Transverse colon (tissue), 4 donors: ENCODE measurements at places on chromosomes 3 and 15. TPM values are rescaled to one million over a fixed set of nuclear protein-coding genes. Genes with fewer than 3 reads are reported as not detected.

GRCh38 chr15:98758224-98758623 is 109.9 kb downstream of the IGF1R start:
- no peak for DNase-seq

Gene CHRD
- 2.7 TPM for total RNA-seq

GRCh38 chr3:13193320-13194284 is 120.4 kb upstream of the IQSEC1 start:
- DNase-seq: no peak

DNA sequence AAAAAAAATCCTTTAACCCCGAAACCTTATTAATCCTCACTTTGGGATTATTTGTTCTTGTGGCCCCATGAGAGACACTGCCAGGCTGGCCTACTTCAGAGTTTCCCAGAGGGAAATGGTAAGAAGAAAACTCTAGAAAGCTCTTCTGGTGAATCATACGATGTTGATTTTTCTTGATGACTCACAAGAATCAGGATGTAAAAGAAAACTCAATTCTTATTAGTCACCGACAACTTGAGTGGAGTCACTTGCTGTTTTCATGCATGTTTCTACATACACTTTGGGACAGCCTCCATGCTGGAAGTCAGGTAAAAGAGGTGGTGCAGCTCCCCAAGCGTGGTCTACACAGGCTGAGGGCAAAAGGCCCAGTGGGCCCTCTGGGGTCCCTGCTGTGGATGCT is 42.8 kb downstream of the MYO5C start:
- DNase-seq: no peak

GRCh38 chr3:113620091-113620490 is 76.4 kb downstream of the USF3 start:
- DNase-seq: no peak

GRCh38 chr15:31333820-31334219 is 7.2 kb downstream of the KLF13 start:
- no peak for DNase-seq

DNA sequence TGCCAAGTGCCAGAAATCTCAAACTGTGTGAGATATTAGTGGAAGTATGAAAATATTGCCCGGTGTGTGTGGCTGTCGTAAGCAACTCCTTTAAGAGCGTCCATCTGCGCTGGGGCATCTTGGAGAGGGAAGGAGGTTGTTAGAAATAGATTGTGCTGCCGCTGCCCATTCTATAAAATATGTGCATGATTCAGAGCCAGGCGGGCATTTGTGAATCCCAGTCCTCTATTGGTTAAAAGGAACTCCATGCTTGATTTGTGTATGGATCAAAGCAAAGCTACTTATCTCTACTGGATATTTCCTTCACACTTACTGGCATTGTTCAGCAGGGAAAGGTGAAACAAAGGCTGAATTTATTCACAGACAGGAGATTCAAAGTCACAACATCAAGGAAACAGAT is 89.6 kb upstream of the SNRK start:
- no peak for DNase-seq

DNA sequence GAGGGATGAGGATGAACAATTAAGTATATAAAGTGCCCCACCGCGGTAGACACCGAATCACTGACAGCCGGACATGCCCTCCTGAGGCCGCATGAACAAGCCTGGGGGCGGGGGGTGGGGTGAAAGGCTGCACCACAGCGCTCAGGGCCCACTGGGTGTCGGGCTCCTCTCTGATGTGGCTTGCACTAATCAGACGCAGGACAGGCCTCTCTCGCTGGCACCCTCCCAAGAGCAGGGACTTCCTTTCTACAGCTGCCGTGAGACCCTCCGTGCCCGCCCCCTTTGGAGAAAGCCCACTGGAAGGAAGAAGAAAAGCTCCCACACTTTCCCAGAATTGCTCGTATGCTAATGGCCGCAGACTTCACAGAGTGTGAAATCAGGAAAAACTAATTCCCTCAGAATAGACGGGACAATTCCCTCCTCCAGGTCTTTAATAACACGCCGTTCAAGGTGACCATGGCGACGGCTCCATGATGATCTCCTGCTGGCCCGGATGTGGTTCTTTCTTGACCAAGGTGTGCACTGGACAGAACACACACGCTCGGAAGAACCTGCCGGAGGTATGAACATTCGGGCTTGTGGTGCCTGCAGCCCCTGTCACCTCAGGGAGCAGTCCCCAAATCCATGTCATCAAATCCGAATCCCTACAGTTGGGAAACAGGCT is 32.0 kb downstream of the IQSEC1 start:
- DNase-seq: no peak

GRCh38 chr3:134877788-134878187 is 82.7 kb downstream of the EPHB1 start:
- no peak for DNase-seq

DNA sequence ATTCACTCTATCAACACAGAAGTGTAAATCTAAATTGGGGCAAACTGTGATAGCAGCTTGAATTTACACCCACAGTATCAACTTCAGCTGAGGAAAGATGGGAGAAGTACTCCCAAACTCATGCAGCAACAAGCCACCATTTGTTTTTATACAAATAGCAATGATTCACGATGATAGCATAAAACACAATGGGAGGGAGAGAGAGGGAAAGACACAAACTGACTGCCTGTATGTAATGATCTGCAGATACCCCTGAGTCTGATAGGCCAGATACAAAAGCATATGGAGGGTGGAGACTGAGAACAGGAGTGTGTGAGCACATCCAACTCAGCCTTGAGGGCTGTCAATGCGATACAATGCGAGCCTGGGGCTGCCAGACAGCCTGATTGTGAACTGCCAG is 79.2 kb downstream of the CNTN3 start:
- DNase-seq: no peak

DNA sequence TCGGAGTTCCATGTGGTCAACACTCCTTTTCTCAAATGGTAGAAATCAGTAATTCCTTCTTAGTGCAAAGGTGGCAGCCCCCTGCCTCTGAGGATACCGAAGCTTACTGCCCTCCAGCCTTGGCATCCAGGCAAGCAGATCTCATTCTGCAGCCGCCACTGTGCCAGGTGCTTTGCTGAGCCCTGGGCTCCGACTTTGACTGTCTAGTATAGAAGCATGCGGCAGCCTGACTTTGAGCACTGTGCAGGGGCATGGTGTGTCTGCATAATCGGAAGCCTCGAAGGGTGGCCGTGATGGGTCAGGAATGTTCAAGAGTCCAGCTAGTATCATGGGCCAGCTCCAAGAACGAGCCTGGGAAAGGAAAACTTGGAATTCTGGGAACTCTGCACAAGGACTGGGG is 39.7 kb downstream of the ABTB1 start:
- no peak for DNase-seq

- no peak for DNase-seq
These were observed 89.7 kb downstream of the SSR3 start for GRCh38 chr3:156465194-156465593.

DNA sequence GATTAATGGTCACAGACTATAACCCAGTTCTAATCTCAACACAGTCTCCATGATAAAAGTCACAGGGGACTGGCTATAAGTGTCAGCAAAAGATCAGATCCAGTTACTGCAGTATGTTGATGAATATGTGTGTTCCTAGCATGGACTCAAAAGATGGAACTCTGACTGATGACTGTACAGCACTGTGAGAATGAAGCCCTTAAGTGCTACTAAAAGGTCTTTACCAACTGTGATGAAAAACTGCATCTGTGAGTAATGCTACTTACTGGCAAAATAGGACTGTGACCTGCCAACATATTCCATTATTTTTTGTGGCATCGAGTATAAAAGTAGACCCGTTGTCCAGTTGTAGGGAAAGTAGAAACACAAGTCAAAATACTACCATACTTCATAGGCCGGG is 284.2 kb downstream of the ROBO2 start:
- no peak for DNase-seq

DNA sequence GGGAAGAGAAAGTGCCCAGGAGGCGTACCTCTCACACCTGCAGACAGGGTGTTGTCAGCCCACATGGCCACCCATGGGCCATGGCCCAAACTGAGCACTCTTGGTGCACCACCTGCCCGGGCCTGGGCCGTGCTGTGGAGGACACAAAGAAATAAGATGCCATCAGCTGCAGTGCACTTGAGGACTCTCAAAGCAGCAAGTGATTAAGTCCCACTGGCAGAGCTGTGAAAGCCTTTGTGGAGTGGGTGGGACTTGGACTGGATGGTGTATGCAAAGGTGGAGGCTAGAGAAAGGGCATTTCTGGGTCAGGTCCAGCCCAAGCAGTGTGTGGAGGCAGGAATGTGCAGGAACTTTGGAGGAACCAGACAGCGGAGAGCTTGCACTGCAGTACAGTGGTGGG is 122.3 kb downstream of the MEGF11 start:
- DNase-seq: no peak

Gene ROPN1
- total RNA-seq: 3.0 TPM

DNA sequence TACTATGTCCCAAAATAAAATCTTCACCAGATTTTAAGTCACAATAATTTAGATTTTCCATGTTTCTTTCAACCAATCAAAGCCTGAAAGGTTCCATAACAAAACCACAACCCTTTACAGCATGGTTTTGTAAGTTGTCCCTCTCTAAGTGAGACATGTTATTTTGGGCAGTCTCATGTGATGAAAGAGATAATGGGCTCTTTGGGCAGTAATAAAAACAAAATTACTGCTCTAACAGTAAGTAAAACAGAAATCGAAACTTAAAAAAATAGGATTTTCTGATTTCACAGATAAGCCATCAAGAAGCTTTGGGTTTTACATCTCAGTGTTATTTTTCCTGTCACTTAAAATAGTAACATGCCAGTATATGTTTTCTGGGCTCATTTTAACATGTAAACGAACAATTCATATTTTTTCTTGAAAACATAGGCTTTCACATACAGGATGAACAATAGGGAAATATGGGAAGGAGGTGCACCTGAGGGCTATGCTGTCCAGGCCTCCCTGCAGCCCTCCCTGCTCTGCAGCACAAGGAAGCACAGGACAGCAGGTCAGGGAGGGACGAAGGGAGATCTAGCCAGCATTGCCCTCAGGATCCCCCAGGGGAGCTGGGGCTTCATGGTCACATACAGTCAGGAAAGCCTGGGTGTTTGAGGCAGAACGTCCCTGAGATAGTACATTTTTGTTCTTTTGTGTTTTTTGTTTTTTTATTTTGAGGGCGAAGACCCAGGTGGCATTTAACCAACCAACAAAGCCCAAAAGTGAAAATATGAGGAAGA is 157.4 kb downstream of the SHOX2 start:
- no peak for DNase-seq

GRCh38 chr3:101292027-101292426 is 28.3 kb downstream of the IMPG2 start:
- no peak for DNase-seq

DNA sequence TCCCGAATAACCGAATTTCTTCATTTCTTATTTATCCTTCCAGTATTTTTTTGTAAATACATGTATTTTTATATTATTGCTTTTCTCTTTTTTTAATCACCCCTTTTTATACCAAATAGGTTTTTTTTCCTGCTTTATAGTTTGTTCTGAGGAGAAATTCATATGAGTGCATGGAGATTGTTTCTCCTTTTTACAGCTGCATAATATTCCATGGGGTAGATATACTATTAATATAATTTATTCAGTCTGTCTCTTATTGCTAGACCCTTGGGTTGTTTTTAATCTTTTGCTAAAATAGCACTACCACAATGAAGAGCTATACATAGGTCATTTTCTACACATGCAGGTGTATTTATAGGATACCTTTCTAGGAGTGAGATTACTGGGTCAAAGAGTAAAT is 3.5 kb upstream of the TMEM87A start:
- no peak for DNase-seq
